ENCODE measurements at places on chromosomes 11 and 22.

- no peak for DNase-seq
These were observed at the start of gene PHF21B for GRCh38 chr22:45009606-45010531. Gene PHF21B (minus strand): TSS chr22:45010005. CDS start chr22:45009549, 456 bp downstream.

- DNase-seq: no peak
These were observed 21.1 kb downstream of the EIF3F start for GRCh38 chr11:8008212-8008611.

GRCh38 chr11:27838674-27839073 lies 138.4 kb upstream of the BDNF start:
- peak; percentile 50 for DNase-seq

DNA sequence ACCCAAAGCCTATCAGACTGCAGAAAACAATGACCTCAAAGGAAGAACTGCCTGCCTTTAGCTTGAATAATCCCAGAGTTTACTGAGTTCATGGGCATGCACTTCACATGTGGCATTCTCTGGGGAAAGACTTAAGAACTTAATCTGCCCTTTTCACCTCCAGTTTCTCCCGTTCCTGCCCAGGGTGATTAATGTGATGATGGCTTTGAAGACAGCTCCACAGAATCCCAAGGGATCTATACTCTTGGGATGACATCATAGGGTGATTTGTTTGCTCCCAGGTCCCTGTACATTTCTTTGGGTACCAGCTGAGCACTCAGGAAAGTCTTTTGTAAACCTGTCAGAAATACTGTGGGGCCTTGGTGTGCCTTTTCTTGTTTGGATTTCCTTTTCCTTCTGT lies 14.0 kb downstream of the FJX1 start:
- DNase-seq: peak; percentile 20

GRCh38 chr22:49582181-49582580 lies 245.5 kb downstream of the BRD1 start:
- no peak for DNase-seq

DNA sequence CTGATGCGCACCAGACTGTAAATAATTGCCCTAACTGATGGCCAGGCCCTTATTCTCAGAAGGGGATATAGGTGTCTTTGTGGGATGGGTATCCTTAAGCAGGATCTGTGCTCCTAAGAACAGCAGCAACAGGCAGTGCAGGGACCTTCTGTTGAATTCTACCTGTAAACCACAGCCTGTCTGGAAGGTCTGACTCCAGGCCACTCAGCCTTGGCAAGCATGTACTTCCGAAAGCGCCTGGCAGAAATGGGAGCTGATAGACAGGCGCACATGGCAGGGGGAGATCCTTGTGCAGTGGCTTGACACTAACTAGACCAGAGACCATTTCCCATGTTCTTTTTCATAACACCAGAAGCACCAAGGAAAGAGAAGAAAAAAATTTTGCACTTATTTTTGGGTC lies 59.0 kb downstream of the C22orf31 start:
- DNase-seq: no peak

DNA sequence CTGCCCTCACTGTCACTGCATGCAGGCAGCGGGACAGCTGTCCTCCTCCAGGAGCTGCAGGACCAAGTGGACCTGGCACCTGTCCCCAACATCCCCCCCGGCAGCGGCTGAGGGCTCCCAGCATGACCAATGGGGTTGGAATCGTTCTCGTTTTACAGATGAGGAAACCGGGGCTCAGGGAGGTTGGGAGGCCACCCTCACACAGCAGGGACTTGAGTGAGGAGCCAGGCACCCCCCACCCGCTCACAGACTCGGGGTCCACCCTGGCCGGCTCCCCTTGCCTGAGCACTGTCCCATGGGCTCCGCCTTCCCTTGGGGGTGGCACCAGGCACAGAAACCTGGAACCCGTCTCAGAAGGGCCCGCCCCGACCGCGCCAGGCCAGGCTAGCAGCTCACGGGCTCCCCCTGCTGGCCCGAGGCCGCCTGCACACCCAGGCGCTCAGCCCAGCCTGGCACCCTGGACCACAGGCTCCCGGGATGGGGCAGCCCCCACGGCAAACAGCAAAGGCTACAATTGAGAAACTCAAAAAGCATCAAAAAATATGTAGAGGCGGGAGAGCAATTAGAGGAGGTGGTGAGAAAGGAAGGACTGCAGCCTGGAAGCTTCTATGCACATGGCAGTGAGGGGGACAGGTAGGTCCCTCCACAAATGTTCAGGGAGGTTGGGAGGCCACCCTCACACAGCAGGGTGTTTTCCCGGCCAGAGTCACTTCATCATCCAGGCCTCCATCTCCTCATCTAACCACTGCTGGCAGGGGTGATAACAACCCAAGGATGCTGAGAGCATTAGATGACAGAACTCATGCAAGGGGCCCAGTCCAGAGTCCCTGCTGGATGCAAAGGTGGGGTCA lies 12.8 kb downstream of the MACROD1 start:
- DNase-seq: peak; percentile 27

DNA sequence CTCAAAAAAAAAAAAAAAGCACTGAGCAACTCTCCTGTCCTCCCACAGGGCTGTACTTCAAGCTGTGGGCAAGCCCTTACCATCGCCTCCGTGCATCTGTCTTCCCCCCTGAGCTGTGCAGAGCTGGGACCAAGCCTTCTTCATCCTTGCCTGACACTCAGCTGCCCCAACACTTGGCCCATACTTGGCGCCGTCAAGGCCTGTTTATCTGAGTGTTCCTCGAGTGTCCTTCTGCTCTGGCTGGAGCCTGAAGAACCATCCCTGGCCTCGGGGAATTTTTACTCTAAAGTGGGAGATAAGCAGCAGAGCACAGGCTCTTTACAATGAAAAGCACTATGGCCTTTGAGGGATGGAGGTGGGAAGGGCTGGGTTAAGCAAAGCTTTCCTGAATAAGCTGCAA lies 1.6 kb upstream of the TIRAP start:
- no peak for DNase-seq

DNA sequence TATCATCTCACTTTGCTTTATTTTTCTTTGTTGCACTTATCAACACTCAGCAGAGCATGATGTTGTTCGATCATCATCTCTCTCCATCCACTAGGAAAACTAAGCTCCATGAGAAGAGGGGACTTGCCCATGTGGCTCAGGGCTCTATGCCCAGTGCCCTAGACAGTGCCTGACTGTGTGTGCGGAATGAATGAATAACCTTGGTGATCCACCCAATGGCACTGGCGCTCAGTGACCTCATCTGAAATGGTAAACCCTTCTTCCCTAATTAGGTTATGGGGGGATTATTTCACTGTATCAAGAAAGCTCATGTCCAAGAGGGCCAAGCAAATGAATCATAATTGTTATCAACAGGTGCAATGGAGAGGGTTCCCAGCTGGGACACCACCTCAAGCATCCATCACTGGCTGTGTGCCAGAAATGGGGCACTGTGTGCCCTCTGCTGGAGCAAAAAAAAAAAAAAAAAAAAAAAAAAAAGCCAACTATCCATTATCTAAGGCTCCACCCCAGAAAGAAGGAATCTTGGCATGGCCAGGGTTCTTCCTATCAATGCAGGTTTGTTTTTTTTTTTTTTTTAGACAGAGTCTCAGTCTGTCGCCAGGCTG lies 172.6 kb downstream of the LARGE1 start:
- DNase-seq: no peak

DNA sequence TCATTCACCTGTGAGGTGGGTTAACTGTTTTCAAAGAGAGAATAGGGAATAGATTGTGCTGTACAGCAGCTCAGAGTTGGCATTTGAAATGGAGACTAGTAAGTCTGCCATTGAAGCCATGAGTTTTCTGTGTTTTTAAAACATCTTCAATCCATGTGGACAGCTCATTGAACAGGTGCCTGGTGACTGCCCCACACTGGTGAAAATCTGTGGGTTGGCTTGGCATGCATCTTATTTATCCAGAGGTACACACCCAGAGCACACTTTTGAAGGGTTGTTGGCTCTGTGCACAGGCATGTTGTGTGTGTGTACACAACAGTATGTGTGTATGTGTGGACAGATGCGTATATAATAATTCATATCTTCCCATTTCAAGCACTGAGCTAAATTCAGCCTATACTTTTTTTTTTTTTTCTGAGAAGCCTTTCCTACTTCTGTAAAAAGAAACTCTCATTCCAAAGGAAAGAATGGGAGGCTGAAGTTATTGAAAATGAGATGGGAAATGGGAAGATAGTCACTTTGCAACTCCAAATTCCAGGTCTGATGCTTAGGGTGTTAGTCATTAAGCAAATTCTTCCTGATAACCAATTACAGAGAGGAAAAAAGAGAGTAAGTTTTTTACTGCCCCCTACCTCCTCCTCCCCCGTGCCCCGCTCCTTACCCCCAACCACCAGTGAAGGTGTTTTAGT lies 7.0 kb upstream of the LYVE1 start:
- no peak for DNase-seq

DNA sequence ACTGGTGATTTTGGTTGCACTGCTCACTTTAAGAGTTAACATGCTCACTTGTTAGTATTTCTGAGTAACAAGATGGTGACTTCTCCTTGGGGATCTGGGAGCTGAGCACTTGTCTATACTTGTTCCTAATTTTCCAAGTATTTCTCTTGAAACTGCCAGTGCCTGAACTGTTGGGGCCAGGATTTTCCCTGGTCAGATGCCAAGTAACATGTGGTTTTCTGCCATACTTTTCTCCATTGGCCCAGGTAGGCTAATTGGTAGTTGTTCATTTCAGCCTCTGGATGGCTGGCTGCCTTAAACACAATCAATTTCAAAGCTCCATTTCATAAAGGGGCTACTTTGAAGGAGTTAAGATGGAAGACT lies 35.0 kb downstream of the RNF141 start:
- no peak for DNase-seq

Measured in SW480 (cell line).